Midbrain (tissue), 1 donor: ENCODE measurements at places on chromosomes 1 and 21.

- no peak for DNase-seq
These were observed 2.1 kb downstream of the GUK1 start for GRCh38 chr1:228142155-228142691.

- no peak for DNase-seq
These were observed 273.3 kb downstream of the DISC1 start for GRCh38 chr1:231899713-231900435.

GRCh38 chr1:59107916-59108315 lies 189.0 kb upstream of the FGGY start:
- DNase-seq, result no peak

GRCh38 chr1:158998781-158999161 lies 10.9 kb upstream of the IFI16 start:
- peak; percentile 78 for DNase-seq

DNA sequence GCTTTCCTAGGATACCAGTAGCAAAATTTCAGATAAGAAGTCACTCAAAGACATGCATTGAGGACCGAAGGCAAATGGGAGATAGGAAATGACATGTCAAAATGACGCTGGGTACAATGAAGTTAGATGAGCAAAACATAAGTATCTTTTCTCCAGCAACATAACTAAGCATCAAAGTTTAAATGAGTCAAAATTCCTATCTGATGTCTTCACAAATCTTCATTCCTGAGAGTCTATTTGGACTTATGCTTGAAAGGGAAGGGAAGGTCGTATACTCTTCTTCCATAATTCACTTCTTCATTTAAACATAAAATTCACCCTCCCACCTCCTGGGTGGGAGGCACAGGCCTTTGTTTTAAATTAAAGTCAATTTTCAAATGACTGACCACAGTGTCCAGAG lies 4.1 kb upstream of the TMEM81 start:
- DNase-seq, result no peak

DNA sequence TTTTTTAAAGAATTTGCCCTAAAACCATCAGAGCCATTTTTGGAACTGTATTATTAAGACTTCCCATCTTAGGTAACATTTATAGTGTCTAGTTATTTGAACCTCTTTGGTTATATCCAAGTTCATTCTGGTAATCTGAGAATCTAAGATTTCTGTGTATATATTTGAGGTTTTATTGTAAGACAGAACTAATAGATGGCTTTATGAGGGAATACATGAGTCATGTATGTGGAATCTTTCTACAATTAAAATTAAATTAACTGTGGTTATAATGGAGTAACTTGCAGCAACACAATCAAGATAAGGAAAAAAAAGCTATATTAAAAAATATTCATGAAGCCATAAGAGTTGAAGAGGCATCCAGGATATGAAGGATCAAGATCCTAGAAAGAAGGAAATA lies 92.1 kb downstream of the UBE2U start:
- DNase-seq, result no peak

- DNase-seq, result peak; percentile 16
These were observed 89.8 kb downstream of the DHRS3 start for GRCh38 chr1:12528021-12528852.

GRCh38 chr1:21212126-21212525 lies 35.4 kb upstream of the EIF4G3 start:
- DNase-seq, result no peak

DNA sequence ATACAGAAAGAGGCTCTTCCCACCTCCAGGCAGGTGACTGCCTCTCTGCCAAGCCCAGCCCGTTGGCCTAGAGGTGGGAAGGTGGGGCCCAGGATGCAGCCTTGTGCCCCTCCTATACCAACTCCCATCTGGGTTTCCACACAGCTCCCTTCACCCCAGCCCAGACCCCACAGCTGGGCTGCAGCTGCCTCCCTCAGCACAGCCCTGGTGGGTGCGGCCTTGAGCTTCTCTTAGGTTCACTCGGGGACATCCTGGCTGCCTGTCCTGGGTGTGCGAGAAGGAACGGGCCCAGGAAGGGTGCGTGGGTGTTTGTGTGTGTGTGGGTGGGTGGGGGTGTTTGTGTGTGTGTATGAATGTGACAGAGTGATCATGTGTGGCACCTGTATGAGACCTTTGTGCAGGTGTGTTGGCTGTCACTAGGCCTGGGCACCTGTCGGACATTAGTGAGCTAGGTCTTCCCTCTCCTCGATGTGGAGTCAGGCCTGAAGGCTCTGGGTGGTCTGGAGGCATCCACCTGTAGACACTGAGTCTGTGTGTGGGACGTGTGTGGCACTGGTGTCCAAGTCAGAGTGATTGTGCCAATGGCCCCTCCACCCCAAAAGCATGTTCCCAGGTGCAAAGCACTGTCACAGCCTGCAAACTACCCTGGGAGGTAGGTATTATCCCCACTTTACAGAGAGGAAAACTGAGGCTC lies 30.7 kb downstream of the FOXO6 start:
- DNase-seq, result no peak

DNA sequence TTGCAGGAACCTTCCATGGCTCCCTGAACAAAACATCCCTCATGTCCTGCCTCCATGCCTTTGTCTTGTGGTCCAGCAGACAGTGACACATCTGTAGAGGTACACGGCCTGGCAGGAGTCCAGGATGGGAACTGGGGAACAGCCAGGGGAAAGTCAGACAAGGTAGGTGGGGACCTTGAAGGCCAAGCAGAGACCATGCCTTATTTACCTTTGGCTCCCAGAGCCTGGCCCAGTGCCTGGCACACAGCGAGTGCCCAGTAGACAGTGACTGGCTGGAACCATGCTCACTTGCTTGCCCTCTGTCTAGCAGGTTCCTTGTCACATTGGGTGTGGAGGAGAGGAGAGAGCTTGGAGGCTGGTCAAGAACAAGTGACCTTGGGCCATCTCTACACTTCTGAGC lies 81.0 kb downstream of the BCAR3 start:
- DNase-seq, result no peak

GRCh38 chr1:27650171-27650538 lies 15.2 kb upstream of the FGR start:
- no peak for DNase-seq

- DNase-seq, result no peak
These were observed 30.5 kb downstream of the SLC30A1 start for GRCh38 chr1:211548321-211549091.

GRCh38 chr1:100277866-100278265 lies 11.8 kb downstream of the RTCA start:
- no peak for DNase-seq

DNA sequence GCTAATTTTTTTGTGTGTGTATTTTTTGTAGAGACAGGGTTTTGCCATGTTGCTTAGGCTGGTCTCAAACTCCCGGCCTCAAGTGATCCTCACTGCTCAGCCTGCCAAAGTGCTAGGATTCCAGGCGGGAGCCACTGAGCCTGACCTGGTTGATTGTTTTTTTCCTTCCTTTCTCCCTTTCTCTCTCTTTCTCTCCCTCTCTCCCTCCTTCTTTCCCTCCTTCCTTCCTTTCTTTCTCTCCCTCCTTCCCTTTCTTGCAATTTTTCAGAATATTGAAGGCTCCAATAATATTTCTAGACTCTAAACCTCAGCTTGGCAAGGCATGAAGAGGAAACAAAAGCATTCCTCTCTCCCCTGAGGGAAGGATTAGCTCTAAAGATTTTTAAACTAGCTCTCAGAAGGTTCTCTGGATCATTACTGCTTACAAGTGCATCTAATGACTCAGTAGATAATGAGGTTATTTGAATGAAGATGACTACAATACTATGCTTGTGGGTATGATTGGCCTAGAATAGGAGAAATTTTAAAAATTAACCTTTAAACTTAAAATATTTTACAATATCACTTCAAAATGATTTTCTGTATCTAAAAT lies 68.5 kb upstream of the GADD45A start:
- DNase-seq, result no peak

GRCh38 chr1:94792473-94793295 lies 27.5 kb upstream of the SLC44A3 start:
- no peak for DNase-seq

DNA sequence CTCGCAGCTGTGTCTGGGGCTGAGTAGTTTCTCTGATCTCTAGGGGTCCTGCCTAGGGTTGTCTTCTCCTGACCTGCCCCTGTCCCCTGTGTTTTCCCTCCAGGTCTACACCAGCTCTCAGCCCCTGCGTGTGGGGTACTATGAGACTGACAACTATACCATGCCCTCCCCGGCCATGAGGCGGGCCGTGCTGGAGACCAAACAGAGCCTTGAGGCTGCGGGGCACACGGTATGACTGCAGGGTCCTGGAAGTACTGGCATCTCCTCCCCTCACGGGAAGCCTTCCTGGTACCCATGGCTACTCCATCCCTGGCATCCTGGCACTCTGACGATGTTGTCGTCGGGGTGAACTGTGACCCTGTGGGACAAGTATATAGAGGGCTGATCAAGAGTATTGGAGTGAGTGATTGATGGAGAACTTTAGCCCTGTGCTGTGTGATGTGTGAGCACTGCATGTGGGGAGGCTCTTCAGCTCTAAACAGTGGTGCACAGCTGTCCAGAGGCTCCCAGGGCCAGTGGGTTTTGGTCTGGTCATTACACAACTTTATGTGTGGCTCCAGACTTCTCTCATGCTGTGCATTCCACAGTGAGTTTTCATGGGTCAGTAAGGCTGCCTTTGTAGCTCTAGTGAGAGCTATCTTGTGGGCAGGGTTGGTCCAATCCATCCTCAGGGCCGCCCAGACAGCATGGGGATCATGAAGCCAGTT lies 14.4 kb downstream of the FAAH start:
- DNase-seq, result no peak

DNA sequence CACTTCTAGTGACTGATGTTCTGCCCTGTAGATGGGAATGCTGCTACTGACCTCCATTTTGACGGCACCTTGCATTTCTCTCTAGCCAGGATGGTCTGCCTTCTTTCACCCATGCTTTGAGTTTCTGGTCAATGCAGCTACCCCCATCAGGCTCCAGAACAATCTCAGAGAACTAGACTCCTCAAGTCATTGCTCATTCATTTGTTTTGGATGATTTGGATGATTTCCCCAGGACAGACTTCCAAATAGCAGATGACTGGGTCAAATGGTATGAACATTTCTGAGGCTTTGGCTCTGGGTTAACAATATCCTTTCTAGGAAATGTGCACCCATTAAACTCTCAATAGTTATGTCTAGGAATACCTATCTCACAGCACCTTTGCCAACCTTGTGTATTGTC lies 63.9 kb downstream of the CSMD2 start:
- DNase-seq, result no peak

- DNase-seq, result no peak
These were observed 122.2 kb downstream of the NAV1 start for GRCh38 chr1:201660931-201661822.

DNA sequence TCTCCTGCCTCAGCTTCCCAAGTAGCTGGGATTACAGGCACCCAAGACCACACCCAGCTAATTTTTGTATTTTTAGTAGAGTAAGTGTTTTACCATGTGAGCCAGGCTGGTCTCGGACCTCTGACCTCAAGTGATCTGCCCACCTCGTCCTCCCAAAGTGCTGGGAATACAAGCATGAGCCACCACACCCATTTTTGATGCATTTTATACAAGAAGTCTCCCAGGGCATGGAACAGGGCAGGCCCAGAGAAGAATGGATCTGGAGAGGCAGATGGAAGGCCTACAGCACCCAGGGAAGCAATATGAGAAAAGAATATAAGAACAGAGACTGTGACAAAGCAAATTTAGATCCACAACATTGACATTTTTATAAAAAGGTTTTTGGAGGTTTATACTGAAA lies 18.8 kb upstream of the IFNAR1 start:
- no peak for DNase-seq

- no peak for DNase-seq
These were observed 429 bp downstream of the SRRM1 start for GRCh38 chr1:24643363-24644099.

DNA sequence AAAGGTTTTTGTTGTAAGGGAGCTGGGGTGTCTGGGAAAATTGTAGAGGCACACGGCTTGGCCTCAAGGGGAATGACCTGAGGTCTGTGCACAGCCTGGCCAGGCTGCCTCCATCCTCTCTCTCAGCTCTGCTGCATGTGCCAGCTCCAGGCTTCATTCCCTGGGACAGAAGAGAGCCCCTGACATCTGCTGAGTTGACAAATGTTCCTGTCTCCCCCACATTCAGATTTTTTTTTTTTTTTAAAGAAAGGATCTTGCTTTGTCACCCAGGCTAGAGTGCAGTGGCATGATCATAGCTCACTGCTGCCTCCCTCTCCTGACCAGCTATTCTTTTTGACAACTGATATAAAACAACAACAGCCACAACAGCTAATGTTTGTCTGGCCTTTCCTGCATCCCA lies 84.4 kb downstream of the PCNX2 start:
- DNase-seq, result no peak

- no peak for DNase-seq
These were observed 14.0 kb upstream of the GSTM4 start for GRCh38 chr1:109641861-109642260.

GRCh38 chr1:223143537-223144248 lies 645 bp upstream of the TLR5 start:
- DNase-seq, result no peak

DNA sequence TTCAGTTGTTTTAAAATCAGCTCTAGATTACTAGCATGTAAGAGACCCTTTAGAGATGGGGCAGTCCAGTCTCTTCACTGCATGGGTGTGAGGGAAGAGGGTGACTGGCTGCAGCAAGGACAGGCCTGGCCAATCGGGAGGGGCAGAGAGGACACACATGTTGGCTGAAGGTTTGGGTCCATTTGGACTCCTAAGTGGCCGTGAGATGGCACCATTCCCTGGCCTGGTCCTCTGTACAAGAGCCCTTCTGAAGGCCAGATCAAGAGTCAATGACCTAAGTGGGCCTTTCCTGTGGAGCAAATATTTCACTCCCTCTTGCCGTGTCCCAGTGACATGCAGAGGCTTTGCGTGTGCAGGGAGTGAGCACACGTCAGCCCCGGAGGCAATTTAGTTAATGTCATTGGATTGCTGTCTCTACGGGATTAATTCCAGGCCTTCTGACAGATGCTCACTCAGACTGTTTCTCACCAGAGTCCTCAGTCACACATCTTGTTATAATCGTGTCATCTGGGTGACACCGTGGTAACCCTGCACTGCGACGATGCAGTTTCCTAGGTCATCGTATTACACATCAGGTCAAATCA lies 613.0 kb downstream of the NPHP4 start:
- DNase-seq, result no peak

GRCh38 chr1:155996166-155996565 lies 17.8 kb upstream of the ARHGEF2 start:
- DNase-seq, result no peak

DNA sequence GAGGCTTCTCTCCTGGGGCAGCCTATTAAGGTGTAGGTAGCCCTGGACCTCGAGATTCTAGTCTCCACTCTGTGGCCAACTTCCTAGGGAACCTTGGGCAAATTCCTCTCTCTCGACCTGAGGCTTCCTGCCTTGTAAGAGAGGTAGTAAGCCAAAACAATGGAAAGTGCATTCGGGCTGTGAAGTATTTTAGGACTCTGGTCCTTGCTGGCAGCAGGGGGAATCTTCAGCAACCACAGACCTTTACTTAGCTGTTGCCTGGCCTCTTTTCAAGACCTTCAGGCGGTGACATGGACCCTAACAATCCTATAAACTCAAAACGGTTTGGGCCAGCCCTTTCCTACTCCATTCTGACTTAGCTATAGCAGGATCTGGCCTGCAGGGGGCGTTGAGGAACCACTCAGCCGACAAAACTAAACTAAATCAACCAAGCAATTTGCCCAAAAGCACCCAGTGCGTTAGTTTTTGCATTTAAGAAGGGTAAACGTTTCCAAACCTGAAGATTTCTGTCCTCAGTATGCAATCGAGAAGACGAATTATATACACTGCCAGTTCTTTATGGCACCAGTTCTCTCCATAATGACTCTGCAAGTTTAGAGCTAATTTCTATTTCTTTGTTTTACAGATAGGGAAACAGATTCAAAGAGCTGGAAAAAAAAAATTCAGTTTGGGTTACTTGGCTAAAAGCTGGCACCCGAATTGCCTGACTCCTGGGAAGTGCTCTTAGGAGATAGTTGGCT lies 10.9 kb upstream of the SESN2 start:
- peak; percentile 86 for DNase-seq

- no peak for DNase-seq
These were observed 19.1 kb upstream of the SLC5A9 start for GRCh38 chr1:48203287-48203900.
